D721Med (cell line): ENCODE measurements at places on chromosomes 7 and 10.

DNA sequence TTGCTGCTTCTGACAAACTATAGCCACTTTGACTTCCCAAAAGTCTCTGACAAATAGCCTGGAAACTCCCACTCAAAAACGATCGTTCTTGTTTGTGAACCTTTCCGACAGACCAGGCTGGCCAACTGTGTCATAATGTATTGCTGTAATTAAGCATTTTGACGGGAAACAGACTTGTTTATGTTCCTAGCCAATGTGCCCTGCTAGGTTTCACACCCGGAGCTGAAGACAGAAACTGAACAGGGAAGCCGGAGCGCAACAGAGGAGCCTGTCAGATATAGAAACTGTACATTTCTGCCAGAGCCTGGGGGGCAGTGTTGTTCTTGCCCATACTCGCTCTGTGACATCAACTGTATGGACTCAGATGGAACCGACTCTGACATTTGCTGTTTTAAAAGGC is 55.3 kb upstream of the C7orf33 start:
- DNase-seq: no peak

DNA sequence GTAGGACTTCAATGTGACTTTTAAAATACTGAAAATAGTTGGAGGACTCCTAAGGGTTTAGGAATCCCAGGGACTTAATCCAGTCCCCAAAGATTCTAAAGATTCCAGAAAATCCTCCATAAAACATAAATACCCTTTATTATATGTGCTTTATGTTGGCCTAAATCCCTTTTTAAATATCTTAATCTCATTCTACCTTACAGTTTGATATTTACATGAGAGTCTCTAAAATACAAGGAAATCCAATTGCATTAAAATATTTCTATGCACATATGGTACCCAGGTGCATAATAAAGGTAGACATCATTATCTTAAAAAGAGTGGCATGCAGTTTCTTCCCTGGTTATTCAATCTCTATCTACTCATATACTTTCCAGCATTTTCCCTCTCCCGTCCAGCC is 51.8 kb downstream of the BPGM start:
- DNase-seq: no peak

DNA sequence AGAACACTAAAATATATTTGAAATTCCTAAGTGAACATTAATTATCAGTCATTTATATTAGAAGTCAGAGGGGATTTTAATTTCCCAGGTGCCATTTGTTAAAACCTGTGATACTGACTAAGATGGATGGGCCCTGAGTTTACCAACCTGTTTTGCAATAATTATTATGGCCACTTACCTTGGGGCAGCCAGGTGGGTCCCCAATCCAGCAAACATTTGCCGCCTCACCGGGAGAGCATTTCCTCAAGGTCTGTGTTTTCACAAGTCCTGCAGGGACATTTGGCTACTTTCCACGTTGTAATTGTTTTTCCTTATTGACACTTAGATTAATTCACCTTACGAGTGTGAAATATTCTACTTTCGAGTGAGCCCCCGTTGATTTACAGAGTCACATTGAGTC is 251.2 kb upstream of the PPP2R2D start:
- DNase-seq: no peak

DNA sequence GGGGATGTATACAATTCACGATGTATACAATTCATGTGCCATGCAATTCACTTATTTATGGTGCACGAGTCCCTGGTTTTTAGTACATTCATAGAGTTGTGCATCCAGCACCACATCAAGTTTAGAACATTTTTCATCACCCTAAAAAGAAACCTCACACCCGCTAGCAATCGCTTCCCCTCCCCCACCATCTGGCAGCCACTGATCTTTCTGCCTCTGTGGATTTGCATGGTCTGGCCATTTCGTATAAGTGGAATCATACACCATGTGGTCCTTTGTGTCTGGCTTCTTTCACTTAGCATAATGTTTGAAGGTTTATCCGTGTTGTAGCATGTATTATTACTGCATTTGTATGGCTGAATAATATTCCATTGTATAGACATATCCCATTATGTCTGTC is 52.1 kb downstream of the PRF1 start:
- no peak for DNase-seq

DNA sequence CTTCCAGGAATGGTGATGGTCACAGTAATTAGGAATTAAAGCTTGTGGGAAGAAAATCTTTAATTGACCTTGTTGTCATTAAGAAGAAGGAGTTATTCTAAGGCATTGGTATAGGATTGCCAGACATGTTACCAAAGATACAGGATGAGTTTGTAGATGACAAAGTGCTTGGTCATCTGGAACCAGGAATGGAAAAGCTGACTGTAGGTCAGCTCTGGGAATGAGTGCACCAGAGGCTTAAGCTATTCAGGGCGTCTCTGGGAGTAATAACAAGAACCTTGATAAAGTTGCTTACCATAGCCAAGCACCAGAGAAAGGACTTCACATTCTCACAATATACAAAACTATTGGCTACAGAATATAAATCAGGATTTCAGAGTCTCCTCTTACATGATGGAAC is 89.0 kb downstream of the PHTF2 start:
- DNase-seq: no peak

DNA sequence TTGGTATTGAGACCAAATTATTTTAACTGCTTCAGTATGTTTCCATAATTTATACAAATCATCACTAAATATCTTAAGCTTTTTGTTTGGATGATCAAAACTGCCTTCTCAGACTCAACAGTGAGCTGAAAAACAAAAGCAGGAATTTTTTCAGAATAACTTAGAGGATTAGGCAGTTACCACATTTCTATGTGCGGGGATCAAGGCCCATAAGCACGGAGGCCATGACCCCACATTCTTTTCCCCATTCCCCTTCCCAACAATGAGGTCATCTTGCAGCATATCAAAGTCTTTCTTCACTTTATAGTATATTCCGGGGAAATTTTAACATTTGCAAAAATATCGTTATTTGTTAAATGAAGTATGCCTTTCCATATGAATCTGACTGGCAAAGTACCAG is 125.8 kb downstream of the ELMO1 start:
- no peak for DNase-seq

- no peak for DNase-seq
Observed at GRCh38 chr7:106418094-106418493, 133.3 kb upstream of the NAMPT start.

- no peak for DNase-seq
Observed at GRCh38 chr7:132817949-132818348, 241.7 kb upstream of the PLXNA4 start.

DNA sequence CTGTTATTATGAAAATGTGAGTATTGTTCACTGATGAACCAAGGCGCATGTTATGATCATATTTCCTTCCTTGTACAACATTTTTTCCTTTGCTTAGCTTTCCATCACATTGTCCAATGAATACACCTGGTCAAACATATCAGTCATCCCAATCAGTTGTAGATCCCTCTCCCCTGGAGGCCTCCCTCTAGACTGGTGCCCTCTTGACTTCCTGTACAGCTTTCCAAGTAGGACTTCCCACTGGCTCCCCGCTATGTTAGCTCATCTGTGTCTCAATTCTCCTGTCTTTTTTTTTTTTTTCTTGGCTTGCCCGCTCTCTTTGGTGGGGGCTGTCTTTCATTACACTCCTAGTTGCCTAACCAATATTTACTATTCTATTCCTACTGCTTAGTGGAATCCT is 214.2 kb upstream of the NPY start:
- no peak for DNase-seq

GRCh38 chr10:100774223-100774622 is 28.8 kb downstream of the PAX2 start:
- no peak for DNase-seq
